Cardiac muscle cell (in vitro differentiated cells and primary cell): ENCODE measurements at places on chromosomes 1 and 21. TPM values are rescaled to one million over a fixed set of nuclear protein-coding genes. Genes with fewer than 3 reads are reported as not detected.

EFNA4 gene
- total RNA-seq, result 29.2 and 36.0 TPM in 2 replicates

PDE9A gene
- 9.3 and 14.2 TPM in 2 replicates for total RNA-seq

DNA sequence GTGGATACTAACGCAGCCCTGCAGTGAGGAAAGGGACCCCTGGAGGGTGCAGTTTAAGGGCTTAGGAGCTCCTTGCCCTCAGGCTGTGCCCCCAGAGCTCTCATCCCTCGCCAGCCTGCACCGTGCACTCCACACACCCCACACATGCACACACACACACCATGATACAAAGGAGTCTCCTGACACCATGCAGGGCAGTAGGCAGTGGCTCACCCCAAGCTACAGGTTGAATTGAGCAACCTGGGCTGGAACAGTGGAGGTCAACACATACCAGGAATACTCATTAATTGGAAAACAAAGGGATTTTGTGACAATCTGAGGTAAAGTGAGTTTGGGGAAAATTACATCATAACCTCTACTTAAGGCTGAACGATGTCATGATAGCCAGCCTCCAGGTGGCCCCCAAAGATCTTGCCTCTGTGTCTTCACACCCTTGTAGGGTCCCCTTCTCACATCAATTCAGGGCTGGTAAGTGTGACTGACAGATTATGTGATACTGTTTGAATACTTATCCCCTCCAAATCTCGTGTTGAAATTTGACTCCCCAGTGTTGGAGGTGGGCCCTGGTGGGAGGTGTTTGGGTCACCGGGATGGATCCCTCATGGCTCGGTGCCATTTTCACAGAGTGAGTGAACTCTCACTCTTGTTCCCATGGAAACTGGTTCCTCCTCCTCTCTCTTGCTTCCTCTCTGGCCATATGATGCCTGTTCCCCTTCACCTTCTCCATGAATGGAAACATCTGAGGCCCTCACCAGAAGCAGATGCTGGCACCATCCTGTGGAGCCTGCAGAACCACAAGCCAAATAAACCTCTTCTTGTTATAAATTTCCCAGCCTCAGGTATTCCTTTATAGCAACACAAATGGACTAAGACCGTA lies 111.0 kb upstream of the RAB4A start:
- no peak for DNase-seq
- no peak overlapping the region for H3K4me3 ChIP-seq
- H3K27me3 ChIP-seq, result peaks cover 4% of the 10 kb centered on the region
- H3K36me3 ChIP-seq, result no peaks in the 10 kb centered on the region
- peaks cover 11% of the 10 kb centered on the region for H3K4me1 ChIP-seq

- no peaks in the 10 kb centered on the region for H3K4me1 ChIP-seq
- H3K27me3 ChIP-seq, result no peaks in the 10 kb centered on the region
- no peak overlapping the region for H3K4me3 ChIP-seq
- no peaks in the 10 kb centered on the region for H3K36me3 ChIP-seq
- H3K27ac ChIP-seq, result no peak overlapping the region
- no peak for DNase-seq
Measured at GRCh38 chr1:221933814-221934213, 191.9 kb upstream of the DUSP10 start.

DNA sequence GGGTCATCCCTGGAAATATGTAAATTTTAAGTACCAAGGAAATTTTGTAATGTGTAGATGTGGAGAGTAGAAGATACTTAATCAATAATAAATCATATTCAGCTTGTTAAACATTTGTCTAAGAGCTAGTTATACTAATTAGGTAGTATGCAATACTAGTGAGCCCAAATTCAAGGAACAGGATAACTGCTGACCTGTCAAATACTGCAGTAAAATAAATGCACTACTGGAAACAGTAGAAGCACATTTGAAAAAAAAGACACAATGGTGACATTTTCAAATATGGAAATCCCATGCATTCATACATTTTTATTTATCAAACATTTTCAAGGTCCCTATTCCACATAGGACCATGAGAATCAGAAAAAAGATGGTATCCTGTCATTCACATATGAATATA lies 27.2 kb downstream of the EPRS1 start:
- no peak overlapping the region for H3K4me3 ChIP-seq
- no peak overlapping the region for H3K27ac ChIP-seq
- H3K4me1 ChIP-seq, result no peaks in the 10 kb centered on the region
- no peaks in the 10 kb centered on the region for H3K27me3 ChIP-seq
- no peak for DNase-seq

DNA sequence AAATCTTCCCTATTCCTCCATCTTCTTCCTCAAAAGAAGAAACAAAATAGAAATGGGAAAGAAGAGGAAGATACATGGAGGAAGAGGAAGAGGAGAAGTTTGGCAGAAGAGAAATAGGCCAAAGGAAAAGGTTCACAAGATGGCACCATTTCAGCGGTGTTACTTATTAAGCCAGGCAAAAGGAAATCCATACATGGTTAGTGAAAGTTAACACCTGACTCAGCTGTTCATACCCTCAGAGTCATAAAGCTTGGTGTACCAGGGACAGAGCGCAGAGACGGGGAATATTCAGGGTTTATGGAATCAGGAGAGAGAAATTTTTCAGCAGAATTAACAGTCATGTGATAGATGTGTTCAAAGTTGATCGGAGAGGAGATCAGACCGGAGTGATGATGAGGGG lies 70.6 kb downstream of the COQ8A start:
- no peak overlapping the region for H3K27ac ChIP-seq
- H3K27me3 ChIP-seq, result no peaks in the 10 kb centered on the region
- H3K4me3 ChIP-seq, result no peak overlapping the region
- H3K36me3 ChIP-seq, result peaks cover 4% of the 10 kb centered on the region
- H3K4me1 ChIP-seq, result peaks cover 5% of the 10 kb centered on the region

S100A7 gene
- not detected in 2 replicates for total RNA-seq

DNA sequence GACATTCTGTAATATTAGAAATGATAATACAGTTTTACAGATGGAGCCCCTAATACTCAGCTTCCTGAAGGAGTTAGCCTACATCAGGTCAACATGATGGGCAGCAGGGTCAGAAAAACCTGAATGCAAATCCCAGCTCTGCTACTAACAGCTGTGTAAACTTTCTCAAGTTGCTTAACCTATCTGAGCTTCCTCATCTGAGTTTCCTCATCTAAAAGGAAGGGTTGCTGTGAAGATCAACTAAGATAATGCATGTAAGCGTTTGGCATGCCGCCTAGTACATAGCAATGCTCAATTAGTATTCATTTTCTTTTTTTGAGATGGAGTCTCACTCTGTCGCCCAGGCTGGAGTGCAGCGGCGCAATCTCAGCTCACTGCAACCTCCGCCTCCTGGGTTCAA lies 18.4 kb upstream of the DESI2 start:
- H3K27ac ChIP-seq, result no peak overlapping the region
- no peak for DNase-seq
- no peaks in the 10 kb centered on the region for H3K36me3 ChIP-seq
- H3K4me3 ChIP-seq, result no peak overlapping the region

DNA sequence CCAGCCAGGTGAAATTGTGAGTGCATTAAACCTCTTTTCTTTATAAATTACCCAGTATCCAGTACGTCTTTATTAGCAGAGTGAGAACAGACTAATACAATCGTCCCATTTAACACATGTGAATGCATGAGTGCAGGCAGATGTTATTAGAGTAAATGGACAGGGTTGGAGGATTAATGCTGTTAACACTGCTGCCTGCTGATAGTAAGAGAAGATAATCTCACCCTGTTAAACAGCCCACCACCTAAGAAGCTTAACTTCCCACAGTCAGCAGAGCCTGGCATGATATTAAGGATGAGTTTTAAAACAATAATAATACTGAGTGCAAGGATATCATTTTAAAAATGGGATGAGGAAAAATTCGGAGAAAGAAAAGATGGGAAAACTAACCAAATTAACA lies 181.4 kb upstream of the LHX8 start:
- H3K4me1 ChIP-seq, result no peaks in the 10 kb centered on the region
- H3K27me3 ChIP-seq, result no peaks in the 10 kb centered on the region
- no peaks in the 10 kb centered on the region for H3K36me3 ChIP-seq
- no peak overlapping the region for H3K4me3 ChIP-seq
- no peak overlapping the region for H3K27ac ChIP-seq

- DNase-seq, result no peak
- H3K27ac ChIP-seq, result no peak overlapping the region
- H3K36me3 ChIP-seq, result no peaks in the 10 kb centered on the region
- no peaks in the 10 kb centered on the region for H3K4me1 ChIP-seq
Measured at GRCh38 chr1:90809996-90810395, 92.9 kb upstream of the BARHL2 start.

GRCh38 chr1:43822040-43822690 lies 111.4 kb upstream of the ARTN start:
- no peak overlapping the region for H3K27ac ChIP-seq
- H3K4me3 ChIP-seq, result no peak overlapping the region
- peak; percentile 85 for DNase-seq
- no peaks in the 10 kb centered on the region for H3K36me3 ChIP-seq
- no peaks in the 10 kb centered on the region for H3K27me3 ChIP-seq

DNA sequence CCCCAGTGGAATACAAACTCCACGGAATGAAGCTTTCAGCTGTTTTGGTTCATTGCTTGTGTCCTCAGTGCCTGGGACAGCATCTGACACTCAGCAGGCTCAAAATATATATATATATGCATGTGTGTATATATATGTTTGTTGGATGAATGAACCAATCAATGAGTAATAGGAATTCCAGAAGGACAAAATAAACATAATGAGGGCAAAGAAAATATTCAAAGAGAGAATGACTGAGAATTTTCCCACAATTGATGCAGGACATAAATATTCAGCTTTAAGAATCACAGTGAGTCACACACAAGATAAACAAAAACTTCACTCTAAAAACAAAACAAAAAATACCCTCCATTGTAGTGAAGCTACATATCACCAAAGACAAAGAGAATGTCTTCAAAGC lies 64.0 kb downstream of the CHD5 start:
- DNase-seq, result no peak
- H3K4me3 ChIP-seq, result no peak overlapping the region
- H3K27ac ChIP-seq, result no peak overlapping the region
- H3K36me3 ChIP-seq, result no peaks in the 10 kb centered on the region
- H3K27me3 ChIP-seq, result peaks cover 5% of the 10 kb centered on the region

DNA sequence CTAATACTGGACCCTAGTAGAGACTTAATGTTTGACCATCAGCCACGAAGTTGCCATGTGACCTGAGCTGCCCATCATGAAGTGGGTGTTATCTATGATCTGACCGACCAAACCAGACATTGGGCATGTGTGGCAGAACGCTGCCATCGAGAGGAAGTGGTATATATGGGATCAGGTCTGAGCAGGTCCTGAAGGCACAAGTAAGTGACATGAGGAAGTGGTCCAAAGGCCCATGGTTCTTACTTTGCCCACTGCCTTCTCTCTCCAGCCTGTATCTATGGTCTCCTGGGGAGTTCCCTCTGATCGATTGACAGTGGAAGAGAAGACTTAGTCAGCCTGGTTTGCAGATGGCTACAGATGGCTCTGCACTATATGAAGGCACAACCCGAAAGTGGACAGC lies 7.9 kb downstream of the SPSB1 start:
- H3K4me1 ChIP-seq, result peaks cover 8% of the 10 kb centered on the region
- DNase-seq, result no peak
- no peaks in the 10 kb centered on the region for H3K36me3 ChIP-seq
- no peak overlapping the region for H3K27ac ChIP-seq
- no peaks in the 10 kb centered on the region for H3K27me3 ChIP-seq

DNA sequence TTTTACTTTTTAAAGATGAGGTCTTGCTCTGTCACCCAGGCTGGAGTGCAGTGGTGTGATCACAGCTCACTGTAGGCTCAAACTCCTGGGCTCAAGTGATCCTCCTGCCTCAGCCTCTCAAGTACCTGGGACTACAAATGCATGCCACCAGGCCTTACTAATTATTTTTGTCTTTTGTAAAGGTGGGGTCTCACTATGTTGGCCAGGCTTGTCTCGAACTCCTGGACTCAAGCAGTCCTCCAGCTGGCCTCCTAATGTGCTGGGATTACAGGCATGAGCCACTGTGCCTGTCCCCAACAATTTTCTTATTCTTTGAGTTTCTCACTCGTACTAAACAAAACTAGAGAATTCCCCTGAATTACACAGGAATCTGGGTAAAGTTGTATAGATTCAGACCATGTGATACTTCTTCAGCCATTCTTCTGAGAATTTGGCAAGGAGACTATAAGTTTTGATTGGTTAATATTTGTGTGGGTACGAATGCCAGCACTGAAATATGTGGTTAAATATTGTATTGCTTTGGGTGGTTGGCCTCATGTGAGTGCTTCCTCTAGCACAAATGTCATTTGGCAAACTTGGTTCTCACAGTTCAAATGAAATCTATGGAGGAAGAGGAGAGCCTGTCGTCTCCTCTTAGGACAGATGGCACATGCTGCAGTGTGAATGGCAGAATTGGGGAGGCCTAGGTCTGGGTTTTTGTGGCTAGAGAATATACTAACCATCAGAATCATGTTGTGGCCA lies 104.9 kb downstream of the RUNX1 start:
- no peak for DNase-seq
- H3K4me1 ChIP-seq, result no peaks in the 10 kb centered on the region
- no peak overlapping the region for H3K27ac ChIP-seq
- H3K4me3 ChIP-seq, result no peak overlapping the region
- H3K27me3 ChIP-seq, result peaks cover 70% of the 10 kb centered on the region

DNA sequence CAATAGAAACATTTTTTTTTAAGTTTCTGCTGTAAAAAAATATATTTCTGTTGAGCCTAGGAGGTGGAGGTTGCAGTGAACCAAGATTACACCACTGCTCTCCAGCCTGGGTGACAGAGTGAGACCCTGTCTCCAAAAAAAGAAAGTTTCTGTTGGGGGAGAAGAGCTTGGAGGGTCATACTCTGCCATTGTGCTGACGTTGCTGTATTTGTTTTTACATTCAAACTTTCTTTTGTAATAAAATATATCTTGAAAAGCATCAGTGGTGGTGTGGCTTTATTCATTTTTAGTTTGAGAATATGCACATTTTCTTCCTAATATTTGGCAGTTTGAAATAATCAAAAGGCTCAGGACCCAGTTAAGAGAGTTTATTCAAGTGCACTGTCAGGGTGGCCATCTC lies 64.6 kb downstream of the URB2 start:
- H3K27ac ChIP-seq, result no peak overlapping the region
- no peak for DNase-seq
- no peaks in the 10 kb centered on the region for H3K36me3 ChIP-seq
- no peaks in the 10 kb centered on the region for H3K27me3 ChIP-seq
- no peak overlapping the region for H3K4me3 ChIP-seq
- H3K4me1 ChIP-seq, result peaks cover 10% of the 10 kb centered on the region

CDC7 gene
- 5.4 and 7.6 TPM in 2 replicates for total RNA-seq

DNA sequence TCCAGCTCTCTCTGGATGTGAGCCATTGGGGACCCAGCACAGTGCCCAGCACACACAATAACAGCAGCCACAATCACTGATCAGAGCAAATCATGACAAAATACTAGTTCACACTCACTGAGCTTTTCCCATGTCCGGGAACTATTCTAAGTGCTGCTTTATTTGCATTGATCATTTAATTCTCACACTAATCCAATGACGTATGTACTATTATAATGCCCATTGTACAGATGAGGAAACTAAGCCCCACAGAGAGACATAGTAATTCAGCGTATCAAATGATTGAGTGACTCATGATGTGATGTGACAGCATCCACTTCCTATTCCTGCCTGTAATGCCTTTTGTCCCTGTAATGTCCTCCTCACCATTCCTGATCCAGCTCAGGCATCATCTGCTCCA lies 1.9 kb upstream of the S100A8 start:
- H3K27ac ChIP-seq, result no peak overlapping the region
- no peak for DNase-seq
- H3K36me3 ChIP-seq, result no peaks in the 10 kb centered on the region
- no peaks in the 10 kb centered on the region for H3K4me1 ChIP-seq
- no peak overlapping the region for H3K4me3 ChIP-seq
